ENCODE measurements at places on chromosomes 13 and 19. TPM values are rescaled to one million over a fixed set of nuclear protein-coding genes. Genes with fewer than 3 reads are reported as not detected.

EIF3K gene
- 660 TPM for total RNA-seq

USHBP1 gene
- 7.6 TPM for total RNA-seq

DNA sequence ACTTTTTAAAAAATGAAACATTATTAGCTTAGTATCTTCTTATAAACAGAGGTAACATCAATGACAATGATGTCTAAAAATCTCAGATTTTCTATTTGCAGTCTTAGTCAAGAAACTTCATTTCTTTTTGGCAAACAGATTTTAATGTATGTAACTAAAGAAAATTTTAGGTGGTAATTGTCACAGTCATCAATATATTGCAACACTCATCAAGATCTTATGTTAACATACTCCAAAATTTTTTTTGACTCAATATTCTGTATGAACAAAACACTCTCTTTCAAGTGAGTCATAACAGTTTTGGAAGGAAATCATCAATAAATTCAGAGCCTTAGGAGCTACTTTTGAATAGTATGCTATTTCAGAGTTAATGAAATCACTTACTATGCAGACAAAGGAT, 1507.6 kb downstream of the SLITRK1 start:
- DNase-seq, result no peak

DNA sequence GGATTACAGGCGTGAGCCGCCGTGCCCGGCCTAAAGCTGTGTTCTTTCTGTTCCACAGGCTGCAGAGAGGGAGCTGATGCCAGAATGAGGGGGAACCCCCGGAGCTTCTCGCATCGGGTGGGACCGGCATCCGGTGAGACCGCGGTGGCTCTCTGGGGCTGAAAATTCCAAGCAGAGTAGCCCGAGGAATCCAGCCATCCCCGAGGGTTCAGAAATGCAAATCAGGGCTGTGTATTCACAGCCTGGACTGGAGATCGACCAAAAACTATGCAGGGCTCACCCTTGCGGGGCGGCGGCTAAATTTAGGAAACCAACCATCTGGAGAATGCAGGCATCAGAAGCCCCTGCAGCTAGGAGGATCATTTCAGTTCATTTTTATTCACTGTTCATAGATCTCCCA, 99.2 kb downstream of the GNG7 start:
- peak; percentile 81 for DNase-seq

- DNase-seq, result no peak
Observed at GRCh38 chr13:109790942-109791605, 4.7 kb upstream of the IRS2 start.

- DNase-seq, result no peak
Observed at GRCh38 chr13:98738213-98738612, 14.3 kb downstream of the SLC15A1 start.

DNA sequence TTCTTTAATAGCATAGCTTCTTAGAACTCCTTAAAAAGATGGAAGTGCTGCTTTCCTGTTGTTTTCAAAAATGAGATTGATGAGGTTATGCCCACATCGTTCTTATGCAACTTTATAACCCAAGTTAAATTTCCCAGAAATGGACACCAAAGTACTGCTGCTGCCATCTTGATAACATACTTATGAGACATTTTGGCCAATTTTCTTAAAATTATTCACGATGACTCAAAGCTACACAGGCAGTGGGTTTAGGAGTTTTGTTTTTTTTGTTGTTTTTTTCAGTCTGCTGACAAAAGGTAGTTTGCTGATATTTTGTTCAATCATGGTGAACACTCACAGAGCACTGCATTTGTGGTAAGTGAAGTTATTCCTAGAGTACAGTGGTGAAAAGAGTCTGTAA, 54.9 kb upstream of the RFC3 start:
- DNase-seq, result no peak

GRCh38 chr13:67134417-67135129, 95.6 kb downstream of the PCDH9 start:
- DNase-seq, result no peak

DNA sequence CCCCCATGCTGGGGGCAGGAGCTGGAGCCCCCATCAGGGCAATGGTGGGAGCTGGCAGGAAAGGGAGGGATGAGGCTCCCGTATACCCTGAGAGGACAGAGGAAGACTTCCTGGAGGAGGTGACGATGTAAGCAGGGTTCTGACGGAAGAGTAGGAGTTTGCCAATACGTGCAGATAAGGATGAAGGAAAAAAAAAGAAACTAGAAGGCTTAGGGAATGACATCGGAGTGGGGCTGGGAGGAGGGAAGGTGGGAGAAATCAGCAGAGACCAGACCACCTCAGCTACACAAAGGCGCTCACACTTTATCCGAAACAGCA, 32.3 kb downstream of the ARHGEF18 start:
- DNase-seq, result no peak

- DNase-seq, result no peak
Observed at GRCh38 chr13:106686163-106686562, 118.2 kb upstream of the ARGLU1 start.

- no peak for DNase-seq
Observed at GRCh38 chr19:604355-604754, 14.7 kb downstream of the HCN2 start.
